ENCODE measurements at places on chromosomes 2 and 18. TPM values are rescaled to one million over a fixed set of nuclear protein-coding genes. Genes with fewer than 3 reads are reported as not detected.

- DNase-seq: no peak
Measured at GRCh38 chr2:226304308-226304707, 495.3 kb downstream of the IRS1 start.

- no peak for DNase-seq
Measured at GRCh38 chr18:986552-986951, 81.9 kb downstream of the ADCYAP1 start.

DNA sequence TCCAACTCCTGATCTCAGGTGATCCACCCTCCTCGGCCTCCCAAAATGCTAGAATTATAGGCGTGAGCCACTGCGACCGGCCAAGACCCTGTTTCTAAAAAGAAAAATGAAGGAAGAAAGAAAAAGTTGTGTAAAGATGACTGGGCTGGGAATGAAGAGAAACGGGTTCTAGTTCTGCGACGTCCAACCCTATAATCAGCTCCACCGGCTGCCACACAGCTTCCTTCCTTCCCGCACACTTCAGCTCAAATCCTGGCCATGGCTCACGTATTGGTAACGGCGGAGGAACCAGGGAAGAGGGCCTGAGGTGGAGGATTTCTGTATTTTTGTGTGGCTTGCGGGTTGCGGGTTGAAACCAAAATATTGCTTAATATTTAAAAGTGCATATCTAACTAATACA is 88.1 kb downstream of the MYL12B start:
- no peak for DNase-seq

DNA sequence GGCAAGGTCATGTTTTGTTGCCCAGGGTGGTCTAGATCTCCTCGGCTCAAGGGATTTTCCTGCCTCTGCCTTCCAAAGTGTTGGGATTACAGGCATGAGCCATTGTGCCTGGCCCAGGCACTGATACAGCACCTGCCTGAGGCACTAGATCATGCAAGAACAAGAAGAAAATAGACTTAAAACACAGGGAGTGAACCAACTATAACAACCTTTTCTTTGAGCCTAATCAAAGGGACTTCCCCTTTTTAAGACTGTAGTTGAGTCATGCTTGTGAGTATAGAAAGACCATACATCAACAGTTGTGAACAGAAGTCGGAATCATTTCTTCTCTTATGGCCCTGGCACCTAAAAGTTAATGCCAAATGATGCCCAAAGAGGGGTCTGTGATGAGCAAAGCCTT is 47.9 kb upstream of the MAPRE2 start:
- no peak for DNase-seq

SH3RF3 gene
- 0.06 TPM for total RNA-seq

Measured in activated CD8-positive, alpha-beta memory T cell treated with anti-CD3 and anti-CD28 coated beads, Interleukin-2, amount 10 ng/mL, durations not matched to agents 7 days and 5 days (primary cell).